Muscle of back (tissue), 13 donors: ENCODE measurements at places on chromosomes 4 and X.

DNA sequence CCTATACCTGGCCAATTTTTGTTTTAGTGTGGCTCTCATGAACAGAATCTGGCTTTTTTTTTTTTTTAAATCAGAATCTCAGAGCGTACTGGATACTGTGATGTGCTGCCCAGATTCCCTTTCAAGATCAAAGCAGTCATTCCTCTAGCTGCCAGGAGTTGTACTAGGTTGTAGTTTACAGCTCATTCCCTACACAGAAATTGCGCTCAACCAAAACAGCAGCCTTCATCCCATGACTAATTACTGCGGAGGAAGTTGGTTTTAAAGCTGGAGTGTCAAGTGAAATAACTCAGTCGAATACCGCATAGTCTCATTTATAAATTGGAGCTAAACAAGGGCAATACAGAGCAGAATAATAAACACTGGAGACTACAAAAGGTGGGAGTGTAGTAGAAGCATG is 12.2 kb upstream of the TMPRSS11B start:
- no peak for DNase-seq

- no peak for DNase-seq
Observed at GRCh38 chr4:173538909-173539445, 8.9 kb upstream of the HAND2 start.

DNA sequence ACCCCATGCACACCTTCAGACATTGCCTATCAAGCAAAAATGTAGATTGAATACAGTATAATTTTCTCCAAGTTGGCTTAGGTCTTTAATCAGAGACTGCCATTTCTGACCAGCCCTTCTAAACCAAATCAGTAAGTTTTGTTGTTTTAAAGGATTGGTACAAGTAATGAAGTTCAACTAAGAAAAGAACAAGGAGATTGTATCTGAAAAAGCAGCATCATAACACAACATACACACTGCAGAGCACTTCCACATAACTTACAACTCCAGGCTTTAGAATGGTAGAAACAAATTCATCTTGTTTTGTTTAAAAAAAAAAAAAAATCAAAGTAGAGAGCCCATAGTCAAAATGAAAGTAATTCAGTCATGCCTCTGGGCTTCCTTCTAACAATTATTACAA is 16.1 kb upstream of the AMBN start:
- DNase-seq = no peak

GRCh38 chr4:184889666-184890335 is 64.0 kb upstream of the ACSL1 start:
- DNase-seq = no peak

DNA sequence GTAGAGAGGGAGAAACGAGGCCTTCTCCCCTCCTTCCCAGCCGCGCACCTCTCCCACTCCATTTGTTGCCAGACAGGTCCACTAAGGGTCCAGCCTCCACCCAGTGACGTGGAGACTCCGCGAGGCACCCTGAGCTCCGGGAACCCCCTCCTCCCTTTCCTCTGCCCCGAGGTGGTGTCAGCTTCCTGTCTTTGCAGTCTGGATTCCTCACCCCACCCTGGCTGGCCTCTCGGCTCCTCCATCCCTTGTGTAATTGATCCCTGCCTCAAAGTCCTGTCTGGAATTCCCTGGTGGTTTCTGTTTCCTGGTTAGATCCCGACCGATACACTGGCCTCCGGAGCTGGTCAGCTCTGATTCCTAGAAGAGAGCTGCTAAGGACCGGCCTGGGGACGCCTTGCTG is 105.9 kb upstream of the SCOC start:
- DNase-seq = no peak

- DNase-seq = no peak
Observed at GRCh38 chrX:149641432-149641831, 9.8 kb upstream of the TMEM185A start.

GRCh38 chrX:11437642-11438379 is 144.6 kb downstream of the AMELX start:
- DNase-seq = no peak

GRCh38 chr4:183659872-183660242 is 764 bp downstream of the TRAPPC11 start:
- DNase-seq = no peak

DNA sequence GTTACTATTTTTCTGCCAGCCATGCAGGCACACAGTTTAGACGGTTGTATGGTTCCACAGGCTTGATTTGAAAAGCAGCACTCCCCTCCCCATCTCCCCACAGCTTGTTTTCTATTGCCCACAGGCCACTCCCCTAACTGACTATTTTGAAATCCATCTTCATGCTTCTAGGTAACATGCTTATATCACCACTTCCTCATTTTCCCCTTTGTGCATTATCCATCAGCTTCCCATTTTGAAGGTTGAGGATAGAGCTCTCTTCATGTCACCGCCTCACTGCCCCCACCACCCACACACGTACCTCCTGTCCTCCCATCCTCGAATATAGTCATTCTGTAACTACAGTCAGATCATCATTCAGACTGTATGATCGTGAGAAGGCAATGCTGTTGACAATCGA is 224.7 kb downstream of the MID1 start:
- no peak for DNase-seq

DNA sequence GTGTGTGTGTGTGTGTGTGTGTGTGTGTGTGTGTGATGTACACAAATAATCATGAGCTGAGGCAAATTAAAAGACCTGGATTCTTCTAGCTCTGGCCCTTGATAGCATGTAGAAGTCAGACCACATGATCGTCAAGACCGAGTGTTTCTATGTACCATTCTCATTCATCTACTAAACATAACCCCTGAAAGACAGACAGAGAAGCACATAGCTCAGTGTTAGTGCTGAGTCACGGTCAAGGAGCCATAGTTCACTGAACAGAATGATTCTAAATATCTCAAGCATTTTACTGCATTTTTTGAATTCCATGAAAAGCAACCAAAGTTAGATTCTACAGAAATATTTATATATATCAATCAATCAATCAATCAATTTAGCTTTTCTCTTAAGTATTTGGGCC is 412.3 kb upstream of the CXorf51A start:
- no peak for DNase-seq

GRCh38 chrX:31215277-31215815 is 143.5 kb upstream of the FTHL17 start:
- no peak for DNase-seq

- peak; percentile 8 for DNase-seq
Observed at GRCh38 chrX:139930916-139931645, 1.8 kb downstream of the ATP11C start.

DNA sequence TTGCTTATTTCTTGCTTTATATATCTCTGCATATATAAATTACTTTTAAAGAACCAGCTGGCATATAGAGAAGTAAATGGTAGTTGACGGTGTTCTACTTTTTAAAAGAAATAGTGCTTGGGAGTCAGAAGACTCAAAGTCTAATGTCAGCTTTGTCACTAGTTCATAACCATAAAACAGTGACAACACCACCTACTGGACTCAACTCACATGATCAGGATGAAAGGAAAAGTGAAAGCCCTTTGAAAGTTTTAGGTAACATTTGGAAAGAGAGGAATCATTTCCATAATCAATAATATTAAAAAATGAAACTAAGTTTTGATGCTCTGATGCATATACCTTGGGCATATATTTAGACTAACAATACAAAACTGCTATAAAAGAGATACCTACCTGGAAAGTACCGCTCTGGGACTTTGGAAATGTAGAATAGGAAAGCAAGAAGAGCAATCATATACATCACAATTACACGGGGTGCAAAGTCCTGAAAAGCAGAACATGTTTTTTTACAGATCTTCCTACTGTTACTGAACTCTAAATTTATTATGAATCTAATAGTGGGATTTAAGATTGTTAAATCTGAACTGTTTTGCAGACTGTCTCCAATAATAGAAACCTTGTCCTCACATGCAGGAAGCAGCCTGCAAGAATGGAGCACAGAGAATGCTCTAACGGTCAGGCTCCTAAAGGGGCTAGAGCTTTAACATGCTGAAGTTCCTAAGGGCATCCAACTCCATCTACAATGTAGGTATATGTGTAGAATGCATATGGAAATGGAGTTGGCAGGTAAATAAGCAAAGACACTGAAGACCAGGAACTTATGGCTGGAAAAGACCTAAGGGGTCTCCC is 15.6 kb downstream of the PAQR3 start:
- no peak for DNase-seq

GRCh38 chr4:153327247-153327646 is 17.2 kb upstream of the MND1 start:
- no peak for DNase-seq

GRCh38 chr4:70914000-70914399 is 11.8 kb downstream of the MOB1B start:
- no peak for DNase-seq

DNA sequence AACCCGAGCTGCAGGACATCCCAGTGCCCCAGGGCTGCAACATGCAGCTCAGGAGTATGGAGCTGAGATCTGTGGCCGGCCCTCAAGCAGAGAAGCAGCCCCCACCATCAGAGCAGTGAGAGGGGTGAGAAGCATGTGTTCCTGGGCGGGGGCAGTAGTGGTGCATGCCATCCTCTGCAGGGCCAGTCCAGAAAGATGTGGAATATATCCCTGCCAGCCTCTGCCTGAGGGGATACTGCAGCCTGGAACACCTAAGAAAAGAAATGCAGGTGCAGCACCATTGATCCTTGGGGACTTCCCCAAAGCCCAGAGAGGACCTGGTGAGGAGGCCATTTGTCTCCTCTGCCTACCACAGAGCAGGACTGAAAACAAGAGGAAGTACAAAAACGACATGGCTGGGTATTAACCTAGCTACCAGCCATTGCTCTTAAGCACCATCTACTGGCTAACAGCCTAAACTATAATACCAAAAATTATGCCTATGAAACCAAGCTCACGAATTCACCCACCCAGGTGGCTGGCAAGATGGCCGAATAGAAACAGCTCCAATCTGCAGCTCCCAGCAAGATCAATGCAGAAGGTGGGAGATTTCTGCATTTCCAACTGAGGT is 158.8 kb downstream of the ADGRA3 start:
- peak; percentile 5 for DNase-seq

- DNase-seq = no peak
Observed at GRCh38 chr4:3493720-3494461, 30.8 kb downstream of the DOK7 start.

DNA sequence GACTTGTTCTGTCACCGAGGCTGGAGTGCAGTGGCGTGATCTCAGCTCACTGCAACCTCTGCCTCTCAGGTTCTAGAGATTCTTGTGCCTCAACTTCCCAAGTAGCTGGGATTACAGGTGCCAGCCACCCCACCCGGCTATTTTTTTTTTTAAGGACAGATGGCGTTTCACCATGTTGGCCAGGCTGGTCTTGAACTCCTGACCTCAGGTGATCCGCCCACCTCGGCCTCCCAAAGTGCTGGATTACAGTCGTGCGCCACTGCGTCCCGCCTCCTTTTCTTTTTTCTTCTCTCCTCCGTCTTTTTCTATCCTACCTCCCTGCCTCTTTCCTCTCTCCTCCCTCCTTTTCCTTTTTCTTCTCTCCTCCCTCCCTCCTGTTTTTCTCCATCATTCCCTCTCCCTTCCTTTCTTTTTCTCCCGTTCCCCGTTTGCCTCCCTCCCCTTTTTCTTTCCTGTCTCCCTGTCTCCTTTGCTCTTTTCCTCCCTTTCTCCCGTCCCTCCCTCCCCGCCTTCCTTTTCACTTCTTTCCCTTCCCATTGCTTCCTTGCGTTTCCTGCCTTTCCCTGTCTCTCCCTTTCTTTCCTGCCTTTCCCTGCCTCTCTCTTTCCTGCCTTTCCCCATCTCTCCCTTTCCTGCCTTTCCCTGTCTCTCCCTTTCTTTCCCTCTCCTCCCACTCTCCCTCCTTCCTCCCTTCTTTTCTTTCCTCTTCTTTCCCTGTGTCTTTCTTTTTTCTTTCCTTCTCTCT is 2.1 kb upstream of the SLC25A6 start:
- DNase-seq = no peak

- no peak for DNase-seq
Observed at GRCh38 chr4:182969651-182970279, 52.6 kb upstream of the DCTD start.

DNA sequence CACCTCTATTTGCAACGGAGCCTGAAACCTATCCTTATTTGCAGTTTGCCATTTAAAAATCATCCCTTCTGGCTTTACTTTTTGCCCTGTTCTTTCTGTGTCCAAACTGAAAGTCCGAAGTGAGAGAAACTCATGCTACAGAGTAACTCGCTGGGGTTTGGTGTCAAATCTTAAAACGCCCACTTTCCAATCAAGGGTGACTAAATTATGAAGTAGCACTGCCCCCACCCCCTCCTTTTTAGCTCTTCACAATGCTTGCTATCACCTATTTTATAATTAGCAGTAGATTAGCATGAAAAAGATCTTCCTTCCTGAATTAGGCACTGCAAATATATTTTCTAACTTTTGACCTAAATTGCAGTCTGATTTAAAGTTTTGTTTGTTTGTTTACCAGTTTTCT is 52.5 kb downstream of the VGLL1 start:
- DNase-seq = no peak

DNA sequence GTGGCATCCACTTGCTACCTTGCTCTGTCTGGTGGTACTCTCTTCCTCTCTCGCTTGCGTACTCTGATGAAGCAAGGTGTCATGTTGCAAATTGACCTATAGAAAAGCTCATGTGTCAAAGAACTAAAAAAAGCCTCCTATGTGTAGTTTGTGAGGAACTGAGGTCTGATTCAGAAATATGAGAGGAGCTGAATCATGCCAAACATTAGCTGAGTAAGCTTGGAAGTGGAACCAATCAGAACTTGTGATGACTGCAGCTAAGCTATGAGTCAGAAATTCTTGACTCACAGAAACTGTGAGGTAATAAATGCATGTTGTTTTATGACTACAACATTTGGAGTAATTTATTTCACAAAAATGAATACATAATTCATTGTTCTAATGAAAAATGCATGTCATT is 2138.8 kb downstream of the PCDH7 start:
- peak; percentile 1 for DNase-seq

DNA sequence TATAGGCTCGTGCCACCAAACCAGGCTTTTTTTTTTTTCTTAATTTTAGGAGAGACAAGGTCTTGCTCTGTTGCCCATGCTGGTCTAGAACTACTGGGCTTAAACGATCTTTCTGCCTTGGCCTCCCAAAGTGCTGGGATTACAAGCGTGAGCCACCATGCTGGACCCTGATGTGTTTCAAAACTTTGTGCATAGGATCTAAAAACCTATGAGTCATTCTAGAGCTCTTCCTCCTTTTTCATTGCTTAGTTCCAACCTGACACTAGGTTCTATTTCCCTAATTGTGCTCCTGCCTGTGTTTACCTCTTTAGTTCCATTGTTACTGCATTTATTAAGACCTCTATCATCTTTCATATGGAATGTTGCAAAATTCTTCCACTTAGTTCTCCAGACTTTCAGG is 57.3 kb downstream of the HPGD start:
- DNase-seq = no peak

DNA sequence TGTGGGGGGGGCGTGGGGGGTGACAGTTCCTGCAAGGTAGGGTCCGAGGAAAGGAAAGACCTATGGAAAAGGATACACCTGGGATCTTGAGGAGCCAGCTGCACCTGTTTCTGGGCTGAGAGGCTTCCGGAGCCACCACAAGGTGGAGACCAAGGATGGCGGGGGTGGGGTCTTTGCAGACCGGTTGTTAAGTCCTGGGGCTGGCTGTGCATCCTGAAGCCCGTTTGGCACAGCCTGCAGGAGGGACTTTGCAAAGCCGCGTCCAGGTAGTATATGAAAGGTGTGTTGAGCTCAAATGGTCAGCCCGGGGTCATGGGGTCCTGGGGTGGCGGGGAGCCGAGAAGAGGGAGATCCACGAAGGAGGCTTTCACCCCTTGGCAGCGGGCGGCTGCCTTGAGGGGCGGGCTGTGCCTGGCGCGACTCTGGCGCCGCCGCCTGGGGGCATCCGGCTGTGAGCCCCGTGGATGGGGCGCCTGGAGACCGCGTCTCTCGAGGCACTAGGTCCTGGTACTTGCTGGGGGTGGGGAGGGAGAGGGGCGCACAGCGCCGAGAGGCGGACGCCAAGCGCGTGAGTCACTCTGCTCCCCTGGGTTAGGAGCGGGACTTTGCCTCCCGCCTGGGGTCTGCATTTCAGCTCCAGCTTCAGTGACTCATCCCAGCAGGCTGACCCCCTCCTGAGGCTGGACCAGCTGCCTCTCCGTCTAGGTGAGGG is 58.2 kb upstream of the DYNLT3 start:
- DNase-seq = no peak
